Fibroblast of skin of right quadriceps (primary cell): ENCODE measurements at places on chromosomes 5 and 9.

GRCh38 chr9:129597355-129598088, 23.4 kb downstream of the C9orf50 start:
- peak; percentile 54 for DNase-seq

- no peak for DNase-seq
Observed at GRCh38 chr5:80782626-80783025, 127.8 kb upstream of the DHFR start.

GRCh38 chr5:177131019-177131320, 2.6 kb upstream of the NSD1 start:
- DNase-seq, result no peak

DNA sequence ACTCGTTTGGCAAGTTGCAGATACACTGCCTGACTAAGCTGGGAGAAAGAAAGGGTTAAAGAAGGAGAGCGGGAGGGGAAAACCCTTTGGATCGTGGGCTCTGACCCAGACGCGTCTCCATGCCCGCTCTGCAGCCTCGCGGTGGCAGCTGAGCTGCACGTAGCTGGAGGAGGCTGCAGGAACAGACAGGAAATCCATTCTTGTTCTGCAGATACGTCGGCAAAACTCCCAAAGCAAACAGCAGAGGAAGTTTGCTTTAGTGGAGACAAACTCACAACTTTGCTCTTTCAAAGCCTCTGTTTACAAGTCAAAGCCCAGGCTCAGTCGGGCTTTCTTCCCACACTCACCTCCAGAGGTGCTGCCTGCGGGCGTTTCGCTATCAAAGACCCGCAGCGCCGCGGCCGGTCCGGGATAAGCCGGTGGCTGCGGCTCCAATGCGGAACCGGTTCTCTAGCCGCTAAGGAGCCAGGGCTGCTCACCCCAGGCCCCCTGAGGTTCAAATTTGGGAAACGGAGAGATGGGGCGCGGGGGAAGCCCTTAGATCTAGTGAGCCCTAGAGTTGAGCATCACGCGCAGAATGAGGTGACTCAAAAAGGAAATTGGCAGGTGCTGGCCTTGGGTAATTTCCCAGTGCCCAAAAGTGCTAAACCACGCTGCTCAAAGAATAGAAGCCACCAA, 60.7 kb downstream of the MAT2B start:
- DNase-seq, result peak; percentile 23

GRCh38 chr9:135294836-135295235, 184.7 kb upstream of the PPP1R26 start:
- no peak for DNase-seq

DNA sequence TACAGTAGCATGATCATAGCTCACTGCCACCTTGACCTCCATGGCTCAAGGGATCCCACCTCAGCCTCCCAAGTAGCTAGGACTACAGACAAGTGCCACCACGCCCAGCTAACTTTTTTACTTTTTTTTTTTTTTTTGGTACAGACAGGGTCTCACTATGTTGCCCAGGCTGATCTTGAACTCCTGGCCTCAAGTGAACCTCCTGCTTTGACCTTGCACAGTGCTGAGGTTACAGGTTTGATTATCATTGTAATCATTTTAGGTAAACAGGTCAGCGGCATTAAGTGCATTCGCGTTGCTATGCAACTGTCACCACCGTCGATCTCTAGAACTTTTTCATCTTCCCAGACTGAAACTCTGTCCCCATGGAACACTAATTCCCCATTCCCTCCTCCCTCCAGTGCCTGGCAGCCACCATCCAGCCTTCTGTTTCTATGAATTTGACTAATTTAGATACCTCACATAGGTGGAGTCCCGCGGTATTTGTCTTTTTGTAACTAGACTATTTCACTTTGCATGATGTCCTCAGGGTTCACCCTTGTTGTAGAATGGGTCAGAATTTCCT, 5.8 kb upstream of the CARD19 start:
- DNase-seq, result no peak

DNA sequence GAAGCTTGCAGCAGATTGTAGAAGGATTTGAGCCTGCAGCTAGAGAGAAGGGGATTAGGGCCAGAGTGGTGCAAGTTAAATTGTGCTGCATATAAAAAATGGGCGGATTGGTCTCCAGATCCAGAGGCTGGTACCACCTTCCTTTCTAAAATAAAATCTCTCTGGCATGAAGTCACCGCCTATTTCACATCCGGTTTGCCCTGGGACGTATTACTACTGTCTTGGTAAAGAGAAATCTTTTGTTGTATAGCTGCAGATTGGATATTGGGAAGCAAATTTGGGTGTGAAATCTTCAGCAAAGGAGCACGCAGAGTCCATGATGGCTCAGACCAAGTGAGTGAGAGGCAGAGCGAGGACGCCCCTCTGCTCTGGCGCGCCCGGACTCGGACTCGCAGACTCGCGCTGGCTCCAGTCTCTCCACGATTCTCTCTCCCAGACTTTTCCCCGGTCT, at the start of gene GABRA1:
Gene GABRA1 (plus strand): TSS at position 180 of the 451 bp plus-strand sequence. CDS start 2,691 bp downstream, outside the sequence.
- DNase-seq, result peak; percentile 1

DNA sequence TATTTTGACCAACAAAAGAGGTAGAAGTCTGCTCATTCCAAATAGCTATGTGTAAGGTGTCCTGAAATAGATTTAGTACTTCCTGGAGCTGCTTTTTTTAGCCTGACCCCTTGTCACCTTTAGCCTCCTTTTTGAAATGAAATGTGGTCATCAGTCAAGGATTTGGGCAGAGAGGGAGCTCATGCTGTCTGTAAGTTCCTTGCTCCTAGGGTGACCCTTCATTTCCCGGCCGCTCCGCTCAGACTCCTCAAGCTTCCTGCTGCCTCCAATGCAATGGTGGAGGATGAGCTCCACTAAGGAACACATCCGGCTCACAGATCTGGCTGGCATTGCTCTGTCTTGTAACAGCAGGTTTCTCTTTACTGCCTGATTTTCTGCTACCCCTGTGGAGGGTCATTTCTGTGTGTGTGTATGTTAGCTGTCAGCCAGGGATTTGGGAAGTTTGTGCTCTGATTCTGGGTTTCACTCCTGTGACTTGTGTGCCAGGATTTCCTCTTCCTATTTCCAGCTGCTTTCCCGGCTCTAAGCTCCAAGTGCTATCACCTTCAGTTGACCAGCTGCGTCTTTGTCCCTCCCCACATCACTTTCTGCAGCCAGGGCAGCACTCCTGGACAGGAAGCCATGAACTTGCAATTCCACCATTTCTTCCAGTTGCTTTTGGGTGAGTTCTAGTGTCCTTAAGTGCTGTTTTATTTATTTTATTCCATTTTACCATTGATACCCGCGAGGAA, 265.9 kb downstream of the ICE1 start:
- DNase-seq, result no peak

- DNase-seq, result no peak
Observed at GRCh38 chr9:75532233-75533050, 358.0 kb upstream of the PCSK5 start.

GRCh38 chr5:172692981-172693380, 51.9 kb downstream of the NEURL1B start:
- no peak for DNase-seq

DNA sequence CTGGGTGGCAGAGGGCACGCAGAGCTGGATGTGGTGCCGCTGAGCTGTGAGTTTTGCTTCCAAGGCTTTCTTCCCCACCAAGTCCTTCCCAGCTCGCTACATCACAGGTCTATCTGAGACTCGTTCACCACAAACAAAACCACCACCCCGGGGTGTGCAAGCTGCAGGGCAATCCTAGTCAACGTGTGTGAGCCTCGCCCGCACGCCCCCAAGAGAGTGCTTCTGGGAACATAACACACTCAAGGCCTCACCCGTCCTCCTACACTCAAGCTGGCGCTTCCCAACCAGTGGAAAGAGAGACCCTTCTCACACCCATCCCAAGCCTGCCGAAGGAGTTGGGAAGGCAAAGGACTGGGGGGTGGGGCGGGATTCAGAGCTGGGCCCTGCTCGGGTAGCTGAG, 10.6 kb downstream of the SNAPC4 start:
- no peak for DNase-seq
